Articular chondrocyte of knee joint (primary cell): ENCODE measurements at places on chromosomes 11 and 22. TPM values are rescaled to one million over a fixed set of nuclear protein-coding genes. Genes with fewer than 3 reads are reported as not detected.

OR2AG1 gene
- under 0.01 TPM in 1 of 2 replicates, not detected in the other for total RNA-seq

TREH gene
- total RNA-seq = not detected in 2 replicates

RAG1 gene
- total RNA-seq = 0.52 and 0.86 TPM in 2 replicates

CSF2RB gene
- under 0.01 TPM in 1 of 2 replicates, not detected in the other for total RNA-seq

LIF gene
- total RNA-seq = 1.0 and 7.9 TPM in 2 replicates

OR52E4 gene
- total RNA-seq = not detected in 2 replicates

TBX1 gene
- under 0.01 TPM in 1 of 2 replicates, not detected in the other for total RNA-seq

TEX12 gene
- total RNA-seq = 0.54 and 0.65 TPM in 2 replicates

CRYBB3 gene
- not detected in 2 replicates for total RNA-seq

SLCO2B1 gene
- total RNA-seq = under 0.01 TPM in 1 of 2 replicates, not detected in the other

CST6 gene
- total RNA-seq = 3.0 and 7.6 TPM in 2 replicates

OR52N4 gene
- not detected in 2 replicates for total RNA-seq

PRR14L gene
- 28.4 and 29.1 TPM in 2 replicates for total RNA-seq

OTOG gene
- not detected in 2 replicates for total RNA-seq

SEPTIN3 gene
- under 0.01 and 0.22 TPM in 2 replicates for total RNA-seq

IGLL1 gene
- not detected in 2 replicates for total RNA-seq

BET1L gene
- 22.0 and 23.9 TPM in 2 replicates for total RNA-seq

PAX6 gene
- 0.39 and 0.76 TPM in 2 replicates for total RNA-seq

C11orf65 gene
- total RNA-seq = 0.65 and 1.5 TPM in 2 replicates

DLAT gene
- total RNA-seq = 37.8 and 42.7 TPM in 2 replicates

TSGA10IP gene
- not detected in 2 replicates for total RNA-seq

OVCH2 gene
- total RNA-seq = not detected in 2 replicates

BCO2 gene
- 1.5 and 2.0 TPM in 2 replicates for total RNA-seq

APOBEC3B gene
- total RNA-seq = 3.1 and 5.1 TPM in 2 replicates

PLEKHB1 gene
- 0.97 and 1.2 TPM in 2 replicates for total RNA-seq

PDGFB gene
- 0.32 TPM in 1 of 2 replicates, not detected in the other for total RNA-seq

COMMD9 gene
- 39.2 and 62.3 TPM in 2 replicates for total RNA-seq

TYMP gene
- 50.7 and 69.0 TPM in 2 replicates for total RNA-seq

MFRP gene
- total RNA-seq = 0.11 TPM in 1 of 2 replicates, not detected in the other

MUC6 gene
- not detected in 2 replicates for total RNA-seq

APOL4 gene
- 0.11 and 0.52 TPM in 2 replicates for total RNA-seq

GDPD4 gene
- not detected in 2 replicates for total RNA-seq

EFEMP2 gene
- 102 and 105 TPM in 2 replicates for total RNA-seq

APOBEC3G gene
- total RNA-seq = 20.0 and 22.2 TPM in 2 replicates

OR2AT4 gene
- total RNA-seq = not detected in 2 replicates

CCDC81 gene
- 0.52 and 1.1 TPM in 2 replicates for total RNA-seq

SLC6A5 gene
- total RNA-seq = not detected in 2 replicates

NLRP6 gene
- total RNA-seq = not detected in 2 replicates

C22orf31 gene
- not detected in 2 replicates for total RNA-seq

CEND1 gene
- 0.26 and 0.32 TPM in 2 replicates for total RNA-seq

SDHAF2 gene
- 44.9 and 63.3 TPM in 2 replicates for total RNA-seq

GAS2 gene
- total RNA-seq = 0.65 and 1.2 TPM in 2 replicates

SCN2B gene
- total RNA-seq = 3.4 and 4.1 TPM in 2 replicates

KBTBD3 gene
- total RNA-seq = 7.4 and 11.1 TPM in 2 replicates

TMPRSS6 gene
- not detected in 2 replicates for total RNA-seq

SLC22A25 gene
- total RNA-seq = not detected in 2 replicates

APOA5 gene
- not detected in 2 replicates for total RNA-seq

MRGPRX3 gene
- total RNA-seq = 0.22 TPM in 1 of 2 replicates, not detected in the other

BIK gene
- total RNA-seq = not detected in 2 replicates

TUBA8 gene
- total RNA-seq = 1.0 and 1.2 TPM in 2 replicates

MYRF gene
- under 0.01 and 0.22 TPM in 2 replicates for total RNA-seq

TESMIN gene
- total RNA-seq = 0.32 and 1.3 TPM in 2 replicates

OVOL1 gene
- not detected in 2 replicates for total RNA-seq

DRICH1 gene
- total RNA-seq = 0.11 and 0.13 TPM in 2 replicates

RFPL2 gene
- not detected in 2 replicates for total RNA-seq

CCDC73 gene
- not detected in 2 replicates for total RNA-seq

SMDT1 gene
- total RNA-seq = 6.7 and 8.2 TPM in 2 replicates
